ENCODE measurements at places on chromosomes 5 and 9. TPM values are rescaled to one million over a fixed set of nuclear protein-coding genes. Genes with fewer than 3 reads are reported as not detected.

The SPINK13 gene
- total RNA-seq = not detected

The C5orf63 gene
- total RNA-seq = 8.9 TPM

The ACSL6 gene
- total RNA-seq = 2.8 TPM

The IL4 gene
- not detected for total RNA-seq

The EGFL7 gene
- 20.7 TPM for total RNA-seq

The ANKRD31 gene
- total RNA-seq = 0.45 TPM

The CTNND2 gene
- 31.5 TPM for total RNA-seq

The RAI14 gene
- 83.1 TPM for total RNA-seq

The PPP2R2B gene
- 18.4 TPM for total RNA-seq
